ENCODE measurements at places on chromosomes 6 and 20.

DNA sequence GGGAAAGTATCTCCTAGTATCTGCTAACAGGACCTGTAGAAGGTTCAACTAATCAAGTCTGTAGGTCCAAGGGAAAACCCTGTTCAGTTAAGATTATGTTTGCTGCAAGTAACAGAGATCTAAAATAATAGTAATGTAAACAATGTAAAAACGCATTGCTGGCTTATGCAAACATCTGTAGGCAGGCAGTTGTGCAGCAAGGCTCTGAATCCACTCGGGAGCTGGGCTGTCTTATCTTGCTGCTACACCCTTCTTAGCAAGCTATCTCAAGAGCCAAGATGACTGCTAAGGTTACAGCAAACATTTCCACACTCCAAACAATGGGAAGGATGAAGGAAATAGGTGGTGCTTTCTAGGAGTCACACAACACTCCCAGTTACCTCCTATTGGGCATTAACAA, 397.3 kb upstream of the NRSN1 start:
- DNase-seq, result no peak

DNA sequence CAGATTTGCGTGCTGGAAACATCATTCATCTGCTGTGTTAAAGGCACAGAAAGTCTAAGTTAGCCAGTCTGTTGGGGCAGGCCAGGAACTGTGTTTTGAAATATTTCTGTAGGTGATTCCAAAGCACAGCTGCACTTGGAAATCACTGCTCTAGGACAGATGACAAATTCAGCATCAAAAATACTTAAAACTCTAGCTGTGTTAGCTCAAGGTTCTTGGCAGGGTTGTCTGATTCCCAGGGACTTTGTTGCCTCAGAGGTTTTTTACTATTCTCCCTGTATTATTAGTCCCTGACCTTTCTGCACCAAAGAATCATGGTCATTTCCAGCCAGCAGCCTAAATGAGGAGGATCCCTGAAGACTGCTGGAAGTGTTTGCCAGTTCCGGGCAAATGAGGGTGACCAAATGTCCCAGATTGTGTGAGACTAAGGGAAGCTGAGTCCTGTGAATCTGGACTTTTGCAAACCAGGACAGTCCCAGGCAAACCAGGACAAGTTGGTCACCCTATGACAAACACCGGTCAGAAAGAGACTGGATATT, 84.3 kb upstream of the TMEM30A start:
- DNase-seq, result no peak

GRCh38 chr20:25685276-25686080, 11.2 kb downstream of the ZNF337 start:
- no peak for DNase-seq

- no peak for DNase-seq
These were observed 125.9 kb downstream of the COL9A1 start for GRCh38 chr6:70176842-70177550.
